Activated naive CD8-positive, alpha-beta T cell treated with anti-CD3 and anti-CD28 coated beads, Interleukin-2, amount 50 U/mL, for 24 hours (primary cell): ENCODE measurements at places on chromosomes 4 and X.

DNA sequence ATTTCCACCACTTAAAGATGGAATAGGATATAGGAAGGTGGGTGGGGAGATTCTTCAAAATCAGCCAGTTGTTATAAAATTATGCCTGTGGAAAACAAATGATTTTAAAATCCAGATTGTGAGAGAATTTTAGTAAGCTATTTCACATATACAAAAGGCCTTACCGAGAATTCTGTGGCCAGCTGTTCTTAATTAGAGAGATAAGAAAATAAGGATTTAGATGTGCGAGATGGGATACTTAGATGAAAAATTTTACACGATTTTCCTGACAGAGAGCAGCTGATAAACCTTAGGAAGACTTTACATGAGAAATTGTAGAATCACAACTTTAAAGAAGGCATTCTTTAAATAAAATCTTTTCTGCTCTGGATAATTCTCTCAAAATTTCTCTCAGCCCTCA, 94.5 kb upstream of the IQCM start:
- no peaks in the 10 kb centered on the region for H3K4me1 ChIP-seq
- H3K4me3 ChIP-seq: no peak overlapping the region
- H3K36me3 ChIP-seq: no peaks in the 10 kb centered on the region
- no peak overlapping the region for H3K27ac ChIP-seq

DNA sequence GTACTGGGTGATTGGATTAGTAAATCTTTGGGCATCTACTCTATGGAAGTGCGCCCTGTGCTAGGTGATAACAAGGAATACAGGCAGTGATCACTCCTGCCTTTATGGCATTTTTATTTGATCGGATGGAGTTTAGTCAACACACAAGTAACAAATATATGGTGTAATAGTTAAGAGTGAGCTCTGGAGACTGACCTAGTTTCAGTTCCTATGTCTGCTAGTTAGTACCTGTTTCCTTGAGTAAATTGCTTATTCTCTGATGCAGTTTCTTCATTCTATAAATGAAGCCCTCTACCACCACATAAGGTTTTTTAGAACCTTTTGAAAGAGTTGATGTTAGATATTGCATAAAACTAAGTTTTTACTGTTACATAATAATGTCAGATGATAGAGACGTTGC, 134.6 kb downstream of the KDM6A start:
- no peaks in the 10 kb centered on the region for H3K27me3 ChIP-seq
- no peak for DNase-seq
- H3K36me3 ChIP-seq: peaks cover 19% of the 10 kb centered on the region
- no peak overlapping the region for H3K4me3 ChIP-seq

DNA sequence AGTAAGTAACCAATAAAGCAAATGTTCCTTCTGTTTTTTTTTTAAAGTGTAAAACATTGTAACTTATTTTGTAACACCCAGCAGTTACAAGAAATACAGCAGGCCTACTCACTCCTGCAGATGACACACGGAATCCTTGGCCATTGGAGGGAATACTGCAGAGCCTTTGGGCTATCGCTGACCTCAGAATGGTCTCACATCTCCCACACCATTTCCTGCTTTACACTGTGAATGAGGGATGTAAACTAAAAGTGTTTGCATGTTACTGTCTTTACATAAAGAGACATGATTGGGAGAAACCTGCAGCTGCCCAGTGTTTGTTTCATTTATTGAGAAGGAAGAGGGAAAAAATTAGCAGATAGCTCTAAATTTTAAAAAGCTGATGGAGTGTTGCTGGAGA, 64.1 kb downstream of the USP46 start:
- no peaks in the 10 kb centered on the region for H3K27me3 ChIP-seq
- H3K4me1 ChIP-seq: no peaks in the 10 kb centered on the region
- H3K27ac ChIP-seq: no peak overlapping the region

- H3K36me3 ChIP-seq: no peaks in the 10 kb centered on the region
- no peak for DNase-seq
- no peak overlapping the region for H3K27ac ChIP-seq
- peaks cover 25% of the 10 kb centered on the region for H3K27me3 ChIP-seq
- peaks cover 4% of the 10 kb centered on the region for H3K4me1 ChIP-seq
These were observed 4.0 kb downstream of the GRIA3 start for GRCh38 chrX:123188081-123188480.

DNA sequence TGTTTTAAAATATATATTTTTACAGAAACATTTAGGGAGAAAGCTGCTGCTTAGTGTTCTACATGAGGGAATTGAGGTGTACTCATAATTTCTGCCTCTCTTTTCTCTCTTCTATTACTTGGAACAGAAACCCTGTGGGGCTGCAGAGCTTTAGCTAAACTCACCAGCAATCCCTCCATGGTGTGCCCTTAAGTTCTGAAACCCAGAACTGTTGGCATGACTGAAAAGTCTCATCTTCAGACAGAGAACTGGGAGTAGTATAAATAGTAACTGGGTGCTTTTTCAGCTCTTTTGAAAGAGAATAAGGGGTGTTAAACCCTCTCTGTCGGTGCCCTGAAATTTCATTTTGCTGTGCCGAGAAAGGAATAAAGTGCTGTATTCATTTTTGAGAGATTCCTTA, 294.9 kb upstream of the BOD1L1 start:
- peaks cover 2% of the 10 kb centered on the region for H3K27me3 ChIP-seq
- DNase-seq: no peak
- no peak overlapping the region for H3K4me3 ChIP-seq
- no peak overlapping the region for H3K27ac ChIP-seq
- no peaks in the 10 kb centered on the region for H3K4me1 ChIP-seq

DNA sequence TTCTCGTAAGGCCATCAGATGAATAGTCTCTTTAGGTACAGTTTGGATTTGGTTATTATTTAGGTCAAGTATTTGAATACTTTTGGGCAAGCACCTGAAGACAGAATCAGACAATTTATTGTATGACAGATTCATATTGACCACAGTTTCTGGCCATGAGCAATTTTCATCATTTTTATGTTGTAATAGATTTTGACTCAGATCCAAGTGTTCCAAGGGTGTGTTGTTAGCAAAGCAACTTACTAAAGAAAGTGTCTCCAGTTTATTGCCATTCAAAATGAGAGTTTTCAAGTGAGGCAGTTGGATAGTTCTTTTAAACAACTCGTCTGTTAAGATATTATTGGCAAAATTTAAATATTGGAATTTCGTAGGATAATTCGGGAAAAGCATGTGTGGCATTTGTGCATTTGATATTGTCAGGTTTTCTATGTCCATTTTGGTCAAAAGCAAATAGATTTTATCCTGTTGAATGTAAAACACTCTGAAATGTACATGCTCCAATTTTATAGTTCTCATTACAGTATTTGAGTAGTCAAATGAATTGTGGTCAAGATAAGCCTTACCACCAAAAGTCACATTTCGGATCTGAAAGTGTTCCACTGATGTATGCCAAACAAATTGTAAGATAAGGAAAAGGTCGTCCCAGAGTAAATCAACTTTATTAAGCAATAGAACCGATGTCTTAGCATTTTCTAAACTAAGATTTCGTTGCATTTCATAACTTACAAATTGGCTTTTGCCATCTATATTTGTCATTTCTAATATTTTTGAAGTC, 8.4 kb downstream of the TLR10 start:
- H3K4me1 ChIP-seq: no peaks in the 10 kb centered on the region
- H3K4me3 ChIP-seq: no peak overlapping the region
- peaks cover 6% of the 10 kb centered on the region for H3K36me3 ChIP-seq
- H3K27me3 ChIP-seq: no peaks in the 10 kb centered on the region
- no peak overlapping the region for H3K27ac ChIP-seq

GRCh38 chrX:8692871-8693270, 39.1 kb downstream of the ANOS1 start:
- no peaks in the 10 kb centered on the region for H3K36me3 ChIP-seq
- H3K27ac ChIP-seq: no peak overlapping the region
- H3K27me3 ChIP-seq: peaks cover 2% of the 10 kb centered on the region
- DNase-seq: no peak
- no peaks in the 10 kb centered on the region for H3K4me1 ChIP-seq

- no peak overlapping the region for H3K4me3 ChIP-seq
- DNase-seq: no peak
- no peak overlapping the region for H3K27ac ChIP-seq
- H3K36me3 ChIP-seq: peaks cover 47% of the 10 kb centered on the region
These were observed 25.9 kb downstream of the PGM2 start for GRCh38 chr4:37852376-37852775.
